ENCODE measurements at places on chromosomes 6 and 20. TPM values are rescaled to one million over a fixed set of nuclear protein-coding genes. Genes with fewer than 3 reads are reported as not detected.
A peak's percentile ranks its signal among the peaks of the same experiment; 100 is the strongest.

The TCF21 gene
- total RNA-seq: 4.9 TPM

GRCh38 chr6:150537893-150538292, 61.8 kb upstream of the PLEKHG1 start:
- H3K4me3 ChIP-seq: no peak overlapping the region
- H3K36me3 ChIP-seq: no peaks in the 10 kb centered on the region
- no peak for DNase-seq
- H3K27ac ChIP-seq: no peak overlapping the region
- no peaks in the 10 kb centered on the region for H3K27me3 ChIP-seq

DNA sequence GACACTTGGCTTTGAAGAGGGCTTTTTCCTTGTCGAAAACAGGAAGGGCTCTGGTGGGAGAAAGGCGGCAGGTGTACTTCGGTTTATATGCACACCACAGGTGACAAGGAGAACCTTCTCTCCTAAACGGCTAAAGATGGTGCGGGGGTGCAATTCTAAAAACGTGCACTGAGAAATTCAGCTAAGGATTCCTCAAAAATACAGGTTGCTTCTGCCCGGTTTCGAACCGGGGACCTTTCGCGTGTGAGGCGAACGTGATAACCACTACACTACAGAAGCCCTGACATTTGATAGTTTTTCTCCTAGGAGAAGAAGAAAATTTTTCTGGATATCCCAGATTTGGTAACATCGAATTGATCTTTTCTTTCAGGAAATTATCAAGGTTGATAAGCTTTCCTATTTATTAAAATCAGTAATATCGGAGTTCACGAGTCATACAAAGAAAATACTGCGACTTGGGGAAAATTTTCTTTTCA, 32.0 kb downstream of the POM121L2 start:
- peaks cover 45% of the 10 kb centered on the region for H3K27me3 ChIP-seq
- no peaks in the 10 kb centered on the region for H3K36me3 ChIP-seq
- DNase-seq: no peak
- H3K4me3 ChIP-seq: no peak overlapping the region

The KCNG1 gene
- 57.9 TPM for total RNA-seq

- H3K27me3 ChIP-seq: no peaks in the 10 kb centered on the region
- H3K4me1 ChIP-seq: peaks cover 6% of the 10 kb centered on the region
- peak overlapping the region; percentile 75 for H3K27ac ChIP-seq
Observed at GRCh38 chr6:144327081-144327480, 41.9 kb downstream of the UTRN start.

DNA sequence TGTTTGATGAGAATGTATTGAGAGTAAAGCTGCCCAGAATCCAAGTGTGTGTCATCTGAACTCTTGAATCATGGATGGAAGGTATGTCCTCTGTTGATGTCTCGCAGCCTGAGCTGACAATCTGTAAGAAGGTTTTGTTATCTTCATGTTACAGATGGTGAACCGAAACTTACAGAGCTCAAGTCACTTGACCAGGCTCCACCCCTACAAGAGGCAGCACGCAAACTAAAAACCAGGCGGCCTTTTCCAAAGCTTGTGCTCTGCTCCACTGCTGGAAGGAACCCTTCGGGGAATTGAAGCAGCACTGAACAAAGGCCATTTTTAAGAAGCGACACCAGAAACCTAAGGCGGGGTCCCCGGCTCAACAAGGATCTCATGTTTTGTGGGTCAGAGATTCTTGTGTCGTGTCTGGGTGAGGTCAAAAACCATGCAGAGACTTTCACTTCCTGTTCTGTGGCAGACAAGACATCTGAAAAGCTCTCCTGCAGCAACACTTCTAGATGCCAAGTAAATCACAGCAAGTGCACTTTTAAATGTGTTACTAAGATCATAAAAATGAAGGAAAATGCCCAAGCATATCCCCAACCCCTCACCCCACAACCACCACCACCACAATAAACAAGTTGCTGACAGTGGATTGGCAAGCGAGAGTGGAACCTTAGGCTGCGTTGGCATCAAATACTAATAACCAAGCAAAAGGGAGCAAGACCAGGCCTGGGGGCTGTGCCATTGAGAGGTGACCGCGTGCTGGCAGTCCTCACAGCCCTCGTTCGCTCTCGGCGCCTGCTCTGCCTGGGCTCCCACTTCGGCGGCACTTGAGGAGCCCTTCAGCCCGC, 27.3 kb downstream of the NQO2 start:
- no peak overlapping the region for H3K27ac ChIP-seq
- no peaks in the 10 kb centered on the region for H3K36me3 ChIP-seq
- H3K4me1 ChIP-seq: no peaks in the 10 kb centered on the region
- H3K4me3 ChIP-seq: no peak overlapping the region
- H3K27me3 ChIP-seq: no peaks in the 10 kb centered on the region

The RNF39 gene
- total RNA-seq: 9.0 TPM

The HLA-G gene
- total RNA-seq: not detected

- no peaks in the 10 kb centered on the region for H3K4me1 ChIP-seq
- DNase-seq: no peak
- H3K27ac ChIP-seq: no peak overlapping the region
- no peaks in the 10 kb centered on the region for H3K36me3 ChIP-seq
- no peaks in the 10 kb centered on the region for H3K27me3 ChIP-seq
- H3K4me3 ChIP-seq: no peak overlapping the region
Observed at GRCh38 chr6:134979142-134979541, 29.2 kb upstream of the ALDH8A1 start.

DNA sequence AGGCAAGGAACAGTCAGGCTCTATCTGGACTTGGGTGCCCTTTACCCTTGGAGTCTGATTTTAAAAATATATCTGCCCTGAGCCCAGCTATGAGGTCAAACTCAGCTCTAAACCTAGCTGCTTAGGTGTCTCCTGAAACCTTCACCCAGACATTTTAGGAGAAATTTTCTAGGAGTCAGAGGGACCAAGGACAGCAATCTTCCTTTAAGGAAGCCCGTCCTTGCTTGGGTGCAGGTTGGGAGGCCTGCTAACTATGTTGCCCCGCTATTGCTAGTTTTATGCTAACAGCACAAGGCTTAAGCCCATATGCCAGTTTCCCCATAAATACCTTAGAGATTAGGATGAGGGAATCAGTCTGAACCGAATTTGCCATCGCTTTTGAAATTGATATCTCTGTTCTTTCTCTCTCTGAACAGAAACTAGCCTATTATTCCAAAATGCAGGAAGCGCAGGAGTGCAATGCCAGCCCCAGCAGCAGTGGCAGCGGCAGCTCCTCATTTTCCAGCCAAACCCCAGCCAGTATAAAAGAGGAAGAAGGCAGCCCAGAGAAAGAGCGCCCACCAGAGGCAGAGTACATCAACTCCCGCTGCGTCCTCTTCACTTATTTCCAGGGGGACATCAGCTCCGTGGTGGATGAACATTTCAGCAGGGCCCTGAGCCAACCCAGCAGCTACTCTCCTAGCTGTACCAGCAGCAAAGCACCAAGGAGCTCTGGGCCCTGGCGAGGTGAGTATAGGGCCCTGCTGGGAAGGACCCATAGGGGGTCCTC, 2.6 kb downstream of the VGLL2 start:
- H3K27ac ChIP-seq: no peak overlapping the region
- DNase-seq: no peak
- peaks cover 4% of the 10 kb centered on the region for H3K4me1 ChIP-seq
- peaks cover 69% of the 10 kb centered on the region for H3K27me3 ChIP-seq

- no peak overlapping the region for H3K4me3 ChIP-seq
- H3K27ac ChIP-seq: no peak overlapping the region
- no peak for DNase-seq
- no peaks in the 10 kb centered on the region for H3K27me3 ChIP-seq
- no peaks in the 10 kb centered on the region for H3K36me3 ChIP-seq
Observed at GRCh38 chr6:138997136-138997535, 9.1 kb upstream of the REPS1 start.

DNA sequence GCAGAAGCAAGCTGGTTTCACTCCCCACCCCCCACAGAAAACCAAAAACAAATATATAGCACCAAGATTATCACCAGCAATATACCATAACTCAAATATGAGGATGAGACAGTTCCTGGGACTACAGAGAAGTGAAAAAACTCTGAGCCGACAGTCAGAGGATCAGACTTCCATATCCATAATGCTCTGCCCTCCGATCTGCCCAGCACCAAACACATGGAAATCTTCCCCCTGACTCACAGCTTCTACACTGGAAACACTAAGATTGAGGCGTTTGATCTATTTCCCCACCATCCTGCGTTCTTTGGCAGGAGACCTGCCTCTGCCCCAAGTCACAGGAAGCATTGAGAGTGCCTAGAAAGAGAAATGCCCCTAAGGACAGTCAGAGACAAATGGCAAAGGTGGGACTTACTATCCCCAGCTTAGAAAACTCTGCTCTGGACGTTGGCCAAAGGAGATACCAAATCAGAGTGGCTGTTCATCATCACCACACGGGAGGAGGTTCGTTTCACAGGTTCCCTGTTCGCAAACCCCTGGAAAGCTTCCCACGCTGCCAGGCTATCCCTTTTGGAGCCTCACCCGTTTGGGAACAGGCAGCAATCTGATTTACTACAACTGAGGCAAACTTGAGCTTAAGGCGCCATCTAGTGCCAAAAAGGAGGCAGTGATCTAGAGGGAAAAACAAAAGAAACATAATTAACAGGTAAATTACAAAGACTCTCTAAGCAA, 48.7 kb upstream of the SRSF6 start:
- H3K4me3 ChIP-seq: no peak overlapping the region
- H3K27ac ChIP-seq: no peak overlapping the region
- no peaks in the 10 kb centered on the region for H3K36me3 ChIP-seq
- no peaks in the 10 kb centered on the region for H3K4me1 ChIP-seq

GRCh38 chr6:42025066-42025844, 25.1 kb upstream of the TAF8 start:
- no peak overlapping the region for H3K4me3 ChIP-seq
- DNase-seq: no peak
- H3K27me3 ChIP-seq: no peaks in the 10 kb centered on the region
- no peak overlapping the region for H3K27ac ChIP-seq
- peaks cover 10% of the 10 kb centered on the region for H3K4me1 ChIP-seq

DNA sequence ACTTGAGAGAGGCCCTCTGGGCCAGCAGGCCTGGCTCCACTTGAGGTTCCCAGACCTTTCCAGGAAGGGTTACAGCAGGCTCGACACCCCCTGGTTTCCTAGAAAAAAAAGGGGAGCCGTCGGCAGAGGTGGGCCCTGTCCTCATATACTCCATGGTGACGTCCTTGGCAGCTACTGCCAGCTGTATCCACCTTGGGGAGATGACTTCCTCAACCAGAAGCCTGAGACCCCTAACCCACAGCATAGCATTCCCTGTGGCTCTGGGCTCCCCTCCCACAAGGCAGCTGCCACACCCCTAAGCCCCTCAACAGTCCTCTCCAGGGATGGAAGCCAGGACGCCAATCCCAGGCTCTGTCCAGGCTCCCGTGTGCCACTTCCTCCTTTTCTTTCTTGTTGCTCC, 294.8 kb downstream of the CDC5L start:
- no peak overlapping the region for H3K4me3 ChIP-seq
- no peaks in the 10 kb centered on the region for H3K4me1 ChIP-seq
- H3K27ac ChIP-seq: no peak overlapping the region
- H3K27me3 ChIP-seq: no peaks in the 10 kb centered on the region
- H3K36me3 ChIP-seq: no peaks in the 10 kb centered on the region
- peak; percentile 1 for DNase-seq

DNA sequence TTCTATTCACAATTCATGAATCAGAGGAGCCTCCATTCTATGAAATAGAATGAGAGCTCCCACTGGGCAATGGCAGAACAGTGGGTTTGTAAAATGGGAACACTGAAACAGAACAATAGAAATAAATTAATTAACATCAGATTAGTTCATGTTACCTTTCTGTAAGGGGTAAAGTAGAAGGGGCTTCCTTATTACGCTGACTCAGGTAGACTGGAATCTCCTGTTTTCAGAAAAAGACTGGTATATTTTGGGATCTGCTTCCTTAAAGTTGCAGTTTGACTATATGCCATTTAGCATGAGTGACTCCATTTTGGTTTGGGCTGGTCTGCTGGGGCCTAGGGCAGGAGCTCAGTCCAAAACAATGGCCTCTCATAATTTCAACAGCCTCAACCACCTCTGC, 52.8 kb upstream of the ZFAND3 start:
- no peaks in the 10 kb centered on the region for H3K27me3 ChIP-seq
- H3K36me3 ChIP-seq: no peaks in the 10 kb centered on the region
- no peak for DNase-seq
- no peak overlapping the region for H3K27ac ChIP-seq
- no peak overlapping the region for H3K4me3 ChIP-seq
- no peaks in the 10 kb centered on the region for H3K4me1 ChIP-seq

DNA sequence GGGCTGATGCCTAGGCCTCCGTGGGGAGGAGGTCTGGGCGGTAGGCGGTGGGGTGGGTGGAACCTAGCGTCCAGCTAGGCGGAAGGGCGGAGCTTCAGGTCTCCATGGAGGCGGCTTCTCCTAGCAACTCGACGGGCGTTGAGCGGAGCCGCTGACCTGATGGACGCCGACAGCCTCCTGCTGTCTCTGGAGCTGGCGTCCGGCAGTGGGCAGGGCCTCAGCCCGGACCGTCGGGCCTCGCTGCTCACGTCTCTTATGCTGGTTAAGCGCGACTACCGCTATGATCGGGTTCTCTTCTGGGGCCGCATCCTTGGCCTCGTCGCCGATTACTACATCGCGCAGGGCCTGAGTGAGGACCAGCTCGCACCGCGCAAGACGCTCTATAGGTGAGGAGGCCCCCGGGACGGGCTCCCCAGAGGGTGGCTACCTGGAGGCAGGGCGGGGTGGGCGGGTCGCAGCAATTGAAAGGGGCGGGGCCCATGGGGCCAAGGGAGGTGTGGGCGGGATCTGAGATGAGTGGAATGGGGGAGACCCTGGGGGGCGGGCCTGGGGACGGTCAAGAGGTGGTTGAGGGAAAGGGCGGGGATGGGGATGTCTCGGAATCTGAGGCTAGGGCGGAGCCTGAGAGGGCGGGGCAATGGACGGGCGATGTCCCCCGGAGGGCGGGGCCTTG, at the start of gene RSPH9:
RSPH9 (plus strand) TSS at position 97 of the 673 bp plus-strand sequence; CDS start at position 160, 63 bp downstream.
- peak within 1 kb of the TSS; percentile 24 for H3K27ac ChIP-seq
- DNase-seq: peak; percentile 40
- H3K27me3 ChIP-seq: no peaks in the 10 kb centered on the region

DNA sequence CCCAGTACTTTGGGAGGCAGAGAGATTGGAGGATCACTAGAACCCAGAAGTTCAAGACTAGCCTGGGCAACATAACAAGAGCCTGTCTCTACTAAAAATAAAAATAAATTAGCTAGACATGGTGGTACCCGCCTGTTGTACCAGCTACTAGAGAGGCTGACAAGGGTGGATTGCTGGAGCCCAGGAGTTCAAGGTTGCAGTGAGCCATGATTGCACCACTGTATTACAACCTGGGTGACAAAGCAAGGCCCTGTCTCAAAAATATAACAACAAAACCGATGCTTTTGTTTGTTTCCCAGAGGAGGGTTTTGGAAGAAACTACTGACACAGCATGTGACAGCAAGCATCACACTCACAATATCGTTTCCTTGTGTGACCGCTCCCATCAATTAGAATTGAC, 119.6 kb downstream of the TSHZ2 start:
- H3K27me3 ChIP-seq: no peaks in the 10 kb centered on the region
- no peaks in the 10 kb centered on the region for H3K4me1 ChIP-seq
- no peaks in the 10 kb centered on the region for H3K36me3 ChIP-seq
- no peak for DNase-seq

DNA sequence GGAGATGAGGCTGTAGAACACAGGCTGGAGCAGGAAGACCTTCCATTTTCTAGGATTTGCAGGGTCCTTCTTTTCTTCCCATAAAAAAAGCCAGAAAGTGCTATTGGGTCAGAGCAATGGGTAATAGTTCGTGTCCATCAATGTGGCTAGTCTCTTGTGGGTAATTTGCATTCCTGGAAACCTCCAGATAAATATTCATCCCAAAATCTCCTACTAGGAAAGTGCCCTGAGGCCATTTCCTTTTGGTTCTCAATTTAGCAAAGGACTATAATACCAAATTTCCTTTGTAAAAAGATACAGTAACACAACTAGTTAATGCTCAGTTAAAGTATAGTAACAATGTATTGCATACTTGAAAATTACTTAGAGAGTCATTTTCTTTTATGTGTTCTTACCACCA, 138.1 kb upstream of the TAB2 start:
- no peak overlapping the region for H3K27ac ChIP-seq
- H3K4me3 ChIP-seq: no peak overlapping the region
- no peaks in the 10 kb centered on the region for H3K4me1 ChIP-seq
- no peaks in the 10 kb centered on the region for H3K27me3 ChIP-seq

Data from prostate gland (tissue), 2 donors.